ENCODE measurements at places on chromosomes 3 and 15.

GRCh38 chr15:33405096-33405495 lies 94.3 kb downstream of the RYR3 start:
- DNase-seq = no peak

GRCh38 chr15:77201665-77202064 lies 130.8 kb upstream of the TSPAN3 start:
- no peak for DNase-seq

- no peak for DNase-seq
Observed at GRCh38 chr3:66789580-66790237, 208.4 kb upstream of the KBTBD8 start.

DNA sequence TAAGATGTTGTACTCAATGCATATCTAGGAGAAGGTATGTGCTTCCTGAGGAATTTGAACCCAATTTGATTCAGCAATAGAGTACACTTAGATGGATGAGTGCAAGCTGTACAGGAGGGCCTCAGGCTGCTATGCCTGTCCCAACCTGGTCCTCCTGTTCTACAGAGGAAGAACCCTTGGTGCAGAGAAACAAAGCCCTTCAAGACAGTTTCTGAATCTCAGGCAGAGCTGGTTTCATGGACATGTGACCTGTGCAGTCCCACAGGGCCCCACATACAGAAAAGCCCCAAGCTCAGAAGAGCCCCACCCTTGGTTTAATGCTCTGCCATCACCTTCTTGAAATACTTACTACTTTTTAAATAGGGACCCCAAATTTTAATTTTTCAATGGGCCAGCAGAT lies 15.3 kb downstream of the FOXP1 start:
- no peak for DNase-seq

DNA sequence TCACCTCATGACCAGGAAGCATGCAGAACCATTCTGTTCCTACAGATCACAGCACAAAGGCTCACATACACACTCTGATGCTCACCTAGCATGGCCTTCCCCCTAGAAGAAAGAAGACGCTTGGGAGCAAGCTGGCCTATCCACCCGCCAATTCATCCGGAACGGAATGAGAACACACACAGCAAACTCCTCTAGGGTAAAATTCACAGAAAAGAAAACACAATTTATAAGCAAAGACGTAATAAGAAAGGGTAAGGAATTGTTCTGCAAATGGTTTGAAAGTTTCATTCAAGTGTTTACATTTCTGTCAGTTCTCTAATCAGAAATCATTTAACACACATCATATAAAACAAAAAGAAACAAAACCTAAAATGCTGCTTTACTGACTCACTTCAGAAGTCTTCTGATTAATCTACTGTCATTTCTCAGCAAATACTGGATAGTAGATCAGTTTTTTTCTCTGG lies 218.1 kb downstream of the OSBPL10 start:
- DNase-seq = no peak
